Stimulated activated CD4-positive, alpha-beta T cell treated with anti-CD3 and anti-CD28 coated beads, TNF-alpha, amount 100 ng/mL, for 24 hours (primary cell): ENCODE measurements at places on chromosomes 7 and 10.

DNA sequence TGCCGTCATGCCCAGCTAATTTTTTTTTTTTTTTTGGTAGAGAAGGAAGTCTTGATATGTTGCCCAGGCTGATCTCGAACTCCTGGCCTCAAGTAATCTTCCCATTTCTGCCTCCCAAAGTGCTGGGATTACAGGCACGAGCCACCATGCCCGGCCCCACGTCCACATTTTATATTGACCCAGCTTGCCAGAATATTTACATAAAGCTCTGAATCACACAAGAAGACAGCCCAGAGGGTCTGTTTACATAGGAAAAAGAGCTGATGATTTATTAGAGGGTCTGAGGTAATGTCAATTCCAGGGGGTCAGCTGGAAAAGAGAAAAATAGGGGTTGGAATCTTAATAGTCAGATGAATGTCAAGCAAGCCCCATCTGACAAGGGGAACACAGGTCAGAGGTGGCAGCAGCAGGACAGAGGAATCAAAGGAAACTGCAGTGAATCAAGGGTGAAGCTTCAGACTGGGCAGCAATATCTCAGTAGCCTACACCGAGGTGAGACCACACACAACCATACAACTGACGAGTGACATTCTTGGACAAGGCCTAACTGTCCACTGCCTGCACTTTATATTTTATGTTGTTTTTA, 15.8 kb upstream of the SLF2 start:
- no peak for DNase-seq

- no peak for DNase-seq
Measured at GRCh38 chr10:100037758-100038315, 28.1 kb upstream of the DNMBP start.

- no peak for DNase-seq
Measured at GRCh38 chr7:47670729-47671128, 88.8 kb upstream of the TNS3 start.

DNA sequence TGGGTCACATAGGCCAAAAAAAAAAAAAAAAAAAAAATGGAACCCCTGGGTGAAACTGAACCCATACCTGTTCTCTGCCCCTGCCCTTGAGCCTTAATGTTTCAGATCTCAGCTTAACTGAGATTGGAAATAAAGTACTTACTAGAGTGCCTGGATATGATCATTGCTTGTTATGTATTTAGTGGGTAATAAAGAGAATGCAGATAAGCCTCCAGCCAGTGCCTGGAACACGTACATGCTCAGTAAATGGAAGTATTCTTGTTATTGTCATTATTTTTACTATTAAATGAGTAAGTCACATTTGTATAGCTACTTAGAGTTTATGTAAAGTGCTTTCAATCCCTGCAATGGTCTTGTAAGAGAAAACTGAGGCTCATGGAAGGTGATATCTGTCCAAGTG, 14.7 kb downstream of the SLC16A12 start:
- no peak for DNase-seq

DNA sequence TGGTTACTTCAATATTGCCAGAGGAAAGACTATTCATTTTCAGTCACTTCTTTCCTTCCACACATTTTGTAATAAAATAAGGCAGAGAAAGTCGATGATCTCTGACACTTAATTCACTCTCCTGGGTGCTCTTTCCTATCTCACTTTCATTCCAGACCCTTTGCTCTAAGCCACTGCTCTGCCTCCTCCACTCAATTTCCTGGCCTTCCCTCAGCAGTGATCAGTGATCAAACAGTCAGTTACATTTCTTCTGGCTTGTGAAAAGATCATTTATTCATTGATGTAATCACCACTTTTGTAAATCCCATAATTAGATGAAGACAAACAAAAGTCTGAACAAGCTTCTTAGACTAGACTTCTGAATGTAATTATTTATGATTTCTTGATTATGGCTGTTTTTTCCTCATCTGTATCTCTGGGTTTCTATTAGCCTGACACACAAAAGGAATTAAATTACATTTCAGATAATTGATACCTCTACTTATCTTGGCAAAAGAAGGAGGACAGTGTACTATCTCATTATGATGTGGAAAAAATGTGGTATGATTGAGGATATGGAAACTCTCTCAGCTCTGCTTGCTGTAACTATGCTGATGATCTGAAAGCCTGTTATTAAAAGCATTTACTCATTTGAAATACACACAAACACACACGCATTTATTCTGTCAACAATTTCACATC, 1102.3 kb downstream of the GRM8 start:
- no peak for DNase-seq

GRCh38 chr7:20326342-20326741, 4.4 kb upstream of the ITGB8 start:
- no peak for DNase-seq

DNA sequence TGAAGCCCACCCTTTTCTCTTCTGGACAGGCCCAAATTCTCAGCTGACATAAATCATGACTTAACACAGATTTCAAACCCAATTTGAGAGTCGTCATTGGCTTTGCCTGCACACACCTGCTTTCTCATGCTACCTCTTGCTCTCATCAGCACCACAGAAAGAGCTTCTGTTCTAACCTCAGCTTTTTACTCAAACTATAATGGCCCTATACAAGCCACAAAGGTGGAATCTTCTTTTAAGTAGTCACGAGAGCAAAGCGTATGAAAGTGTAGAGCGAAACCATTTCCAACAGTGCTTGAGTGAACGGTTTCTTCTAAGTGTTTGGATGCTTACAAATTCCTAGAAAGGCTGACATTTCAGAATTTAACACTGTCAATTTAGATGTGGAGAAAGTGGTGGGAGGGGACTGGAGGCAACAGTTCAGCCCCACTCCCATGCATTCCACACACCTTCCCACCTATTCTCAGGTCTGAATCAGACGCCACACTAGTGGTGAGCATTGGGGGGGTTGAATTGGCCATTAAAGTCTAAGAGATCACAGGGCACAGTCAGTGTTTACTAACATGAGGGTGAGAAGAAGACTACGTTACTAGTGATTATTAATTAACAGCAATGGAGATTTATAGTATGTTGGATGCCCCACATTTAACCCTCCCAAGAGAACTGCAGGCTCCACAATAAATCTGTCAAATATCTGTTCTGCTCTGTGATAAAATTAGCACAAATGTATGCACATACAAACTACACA, 114.0 kb downstream of the PRKCQ start:
- peak; percentile 24 for DNase-seq

DNA sequence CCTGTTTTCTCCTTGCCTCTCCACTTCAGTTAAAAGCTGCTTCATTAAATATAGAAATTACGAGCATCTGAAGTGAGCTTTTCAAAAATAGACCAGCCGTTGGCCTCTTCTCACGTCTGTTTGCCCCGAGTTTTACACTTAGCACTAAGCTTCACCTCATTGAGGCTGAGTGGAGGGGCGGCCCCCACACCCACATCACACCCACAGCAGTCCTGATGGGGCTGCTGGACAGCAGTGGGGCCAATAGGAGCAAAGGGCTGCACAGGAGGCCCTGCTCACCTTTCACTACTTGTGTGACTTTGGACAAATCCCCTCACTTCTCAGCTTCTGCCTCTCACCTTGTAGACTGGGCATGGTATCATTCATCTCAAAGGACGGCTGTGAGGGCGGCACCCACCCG, 677.8 kb downstream of the SDK1 start:
- DNase-seq = no peak

GRCh38 chr7:9863545-9863944, 1110.1 kb upstream of the PHF14 start:
- no peak for DNase-seq

DNA sequence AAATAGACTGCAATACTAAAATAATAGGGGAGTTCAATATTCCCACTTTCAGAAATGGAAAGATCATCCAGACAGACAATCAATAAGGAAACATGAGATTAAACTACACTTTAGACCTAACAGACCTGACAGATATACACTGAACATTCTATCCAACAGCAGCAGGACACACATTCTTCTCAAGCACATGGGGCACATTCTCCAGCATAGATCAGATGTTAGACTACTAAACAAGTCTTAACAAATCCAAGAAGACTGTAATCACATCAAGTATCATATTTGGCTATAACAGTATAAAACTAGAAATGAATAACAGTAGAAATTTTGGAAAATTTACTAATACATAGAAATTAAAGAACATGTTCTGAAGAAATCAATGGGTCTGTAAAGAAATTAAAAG, 458.9 kb upstream of the ANKRD30A start:
- no peak for DNase-seq

GRCh38 chr10:15121707-15122106, 24.6 kb downstream of the RPP38 start:
- DNase-seq = no peak

DNA sequence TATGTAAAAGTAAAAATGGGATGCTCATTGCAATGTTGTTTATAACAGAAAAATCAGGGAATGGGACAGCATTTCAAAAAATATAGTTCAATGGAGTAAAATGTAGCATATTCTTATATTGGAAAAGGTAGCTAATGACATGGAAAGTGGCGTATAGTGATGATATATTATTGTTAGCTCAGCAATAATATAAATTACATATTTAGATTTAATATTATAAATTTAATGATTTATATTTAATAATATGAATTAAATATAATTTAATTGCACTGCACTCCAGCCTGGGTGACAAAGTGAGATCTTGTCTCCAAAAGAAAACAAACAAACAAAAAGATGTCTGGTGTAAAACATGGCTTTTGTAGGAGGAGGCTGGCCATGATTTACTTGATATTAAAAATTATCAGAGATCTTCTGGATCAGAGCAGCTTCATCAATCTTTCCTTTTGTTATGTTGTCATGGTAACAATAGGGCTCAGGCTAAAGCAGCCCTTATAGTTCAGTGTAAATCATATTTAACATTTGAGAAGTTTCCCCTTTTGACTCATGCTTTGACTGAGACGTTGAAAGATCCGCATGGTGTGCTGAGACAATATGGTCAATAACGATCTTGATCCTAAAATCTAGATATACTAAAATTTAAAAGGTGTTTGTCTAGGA, 23.2 kb downstream of the OR6B1 start:
- DNase-seq = no peak

- no peak for DNase-seq
Measured at GRCh38 chr7:23894892-23895569, 185.0 kb downstream of the STK31 start.
